ENCODE measurements at places on chromosomes 4 and X. TPM values are rescaled to one million over a fixed set of nuclear protein-coding genes. Genes with fewer than 3 reads are reported as not detected.

CSAG3 gene
- not detected for polyA plus RNA-seq

GABRG1 gene
- polyA plus RNA-seq, result not detected

GRCh38 chr4:41320786-41321185 lies 64.1 kb downstream of the UCHL1 start:
- no peak for DNase-seq

GRCh38 chrX:77603635-77604336 lies 156.6 kb downstream of the FGF16 start:
- DNase-seq, result no peak

- no peak for DNase-seq
These were observed 38.0 kb downstream of the CCNG2 start for GRCh38 chr4:77194989-77195388.

GRCh38 chr4:74967324-74967723 lies 34.4 kb downstream of the PARM1 start:
- DNase-seq, result no peak

- no peak for DNase-seq
These were observed 311.6 kb upstream of the DIAPH2 start for GRCh38 chrX:96373047-96373355.

DNA sequence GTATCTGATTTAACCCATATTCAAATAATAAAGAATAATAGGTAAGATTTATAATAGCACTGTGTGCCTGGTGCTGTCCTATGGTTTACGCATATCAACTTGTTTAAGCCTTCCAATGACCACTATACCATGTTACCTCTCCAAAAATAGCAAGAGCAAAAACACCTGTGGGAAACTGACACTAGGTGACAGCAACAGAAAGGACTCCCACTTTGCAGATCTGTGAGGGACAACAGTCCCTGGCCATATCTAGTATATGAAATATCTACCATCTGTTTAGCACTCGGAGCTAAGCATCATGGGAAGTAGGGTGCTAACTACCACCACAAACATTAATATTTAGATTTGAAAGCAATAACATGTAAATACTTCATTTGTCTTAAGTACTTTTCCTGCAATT lies 55.7 kb upstream of the TXK start:
- DNase-seq, result no peak

DNA sequence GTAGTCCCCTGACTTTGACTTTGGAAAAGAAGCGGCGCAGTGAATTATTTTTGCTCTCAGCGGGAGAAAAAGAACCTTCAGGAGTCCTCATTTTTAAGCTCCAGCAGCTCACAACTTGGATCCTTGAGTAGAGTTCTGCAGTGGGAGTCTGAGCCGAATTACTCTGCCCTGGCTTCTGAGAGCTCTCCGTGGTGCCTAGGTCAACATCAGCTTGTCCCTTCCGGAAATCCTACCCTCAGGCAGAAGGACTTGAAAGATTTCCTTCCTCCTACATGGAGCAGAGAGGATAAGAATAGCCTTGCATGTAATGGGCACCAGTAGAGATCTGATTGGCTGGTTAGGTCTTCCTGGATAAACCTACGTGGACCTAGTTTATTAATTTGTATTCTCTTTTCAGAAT lies 549.7 kb upstream of the TENM3 start:
- no peak for DNase-seq
